ENCODE measurements at places on chromosomes 5 and 9. TPM values are rescaled to one million over a fixed set of nuclear protein-coding genes. Genes with fewer than 3 reads are reported as not detected.

The MARCHF3 gene
- total RNA-seq, result 4.3 TPM

The KCNIP1 gene
- total RNA-seq, result 1.0 TPM

- DNase-seq, result peak; percentile 32
- no peaks in the 10 kb centered on the region for H3K27me3 ChIP-seq
- H3K4me1 ChIP-seq, result no peaks in the 10 kb centered on the region
- H3K4me3 ChIP-seq, result no peak overlapping the region
- H3K36me3 ChIP-seq, result no peaks in the 10 kb centered on the region
These were observed 112.5 kb upstream of the EMB start for GRCh38 chr5:50553560-50553984.

- DNase-seq, result no peak
- H3K36me3 ChIP-seq, result no peaks in the 10 kb centered on the region
- no peaks in the 10 kb centered on the region for H3K4me1 ChIP-seq
These were observed 10.3 kb downstream of the CNTFR start for GRCh38 chr9:34579104-34579807.

- H3K4me1 ChIP-seq, result peaks cover 15% of the 10 kb centered on the region
- DNase-seq, result no peak
- H3K4me3 ChIP-seq, result peak overlapping the region; percentile 98
- H3K36me3 ChIP-seq, result no peaks in the 10 kb centered on the region
These were observed 860 bp upstream of the MARCHF6 start for GRCh38 chr5:10352430-10353240.

DNA sequence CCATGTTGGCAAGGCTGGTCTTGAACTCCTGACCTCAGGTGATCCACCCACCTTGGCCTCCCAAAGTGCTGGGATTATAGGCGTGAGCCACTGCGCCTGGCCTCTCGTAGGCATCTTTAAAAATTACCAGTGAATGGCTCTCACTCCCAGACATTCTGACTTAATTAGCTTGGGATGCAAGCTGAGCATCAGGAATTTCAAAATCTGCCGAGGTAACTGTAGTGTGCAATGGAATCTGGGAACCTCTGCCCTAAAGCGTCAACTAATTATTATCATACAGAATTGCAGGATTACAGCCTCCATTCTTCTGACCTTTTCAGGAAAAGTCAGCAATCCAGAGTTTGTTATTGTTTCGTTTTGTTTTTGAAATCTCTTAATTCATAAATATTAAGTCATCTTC is 213.4 kb upstream of the DMAC1 start:
- H3K27me3 ChIP-seq, result no peaks in the 10 kb centered on the region
- no peaks in the 10 kb centered on the region for H3K4me1 ChIP-seq
- H3K27ac ChIP-seq, result no peak overlapping the region
- H3K36me3 ChIP-seq, result no peaks in the 10 kb centered on the region
- H3K4me3 ChIP-seq, result no peak overlapping the region
- no peak for DNase-seq
